ENCODE measurements at places on chromosomes 6 and 20. TPM values are rescaled to one million over a fixed set of nuclear protein-coding genes. Genes with fewer than 3 reads are reported as not detected.

The APCDD1L gene
- total RNA-seq = 7.3 TPM

The ELOVL4 gene
- 6.2 TPM for total RNA-seq

The CDSN gene
- total RNA-seq = not detected

The ADGRG6 gene
- 1.3 TPM for total RNA-seq

The GNAS-AS1 gene
- total RNA-seq = 0.58 TPM

The GNRH2 gene
- not detected for total RNA-seq

The GFRAL gene
- not detected for total RNA-seq

The ARFGAP1 gene
- total RNA-seq = 71.6 TPM

The THBD gene
- total RNA-seq = 18.0 TPM

The OR2B6 gene
- not detected for total RNA-seq

The SLC22A3 gene
- total RNA-seq = 2.3 TPM

The ISM1 gene
- not detected for total RNA-seq

The SYNDIG1 gene
- total RNA-seq = 0.58 TPM

The IPCEF1 gene
- total RNA-seq = not detected

The CCDC170 gene
- 0.56 TPM for total RNA-seq

The KIAA0408 gene
- 0.38 TPM for total RNA-seq

The PNPLA1 gene
- total RNA-seq = not detected

The MPIG6B gene
- total RNA-seq = 0.28 TPM

The LPIN3 gene
- total RNA-seq = 7.9 TPM

The LAMA2 gene
- total RNA-seq = 64.3 TPM

The GRM1 gene
- under 0.01 TPM for total RNA-seq

The ADGRF5 gene
- 43.1 TPM for total RNA-seq

The ZSCAN31 gene
- 9.2 TPM for total RNA-seq

The TRAPPC3L gene
- total RNA-seq = under 0.01 TPM

The WFDC12 gene
- 0.28 TPM for total RNA-seq

The GPLD1 gene
- total RNA-seq = 0.28 TPM

The MYB gene
- 0.28 TPM for total RNA-seq

The ENPP5 gene
- total RNA-seq = 5.6 TPM

The PRRT1 gene
- not detected for total RNA-seq

The RHAG gene
- total RNA-seq = not detected
